WTC11 (cell line): ENCODE measurements at places on chromosomes 4 and X.

DNA sequence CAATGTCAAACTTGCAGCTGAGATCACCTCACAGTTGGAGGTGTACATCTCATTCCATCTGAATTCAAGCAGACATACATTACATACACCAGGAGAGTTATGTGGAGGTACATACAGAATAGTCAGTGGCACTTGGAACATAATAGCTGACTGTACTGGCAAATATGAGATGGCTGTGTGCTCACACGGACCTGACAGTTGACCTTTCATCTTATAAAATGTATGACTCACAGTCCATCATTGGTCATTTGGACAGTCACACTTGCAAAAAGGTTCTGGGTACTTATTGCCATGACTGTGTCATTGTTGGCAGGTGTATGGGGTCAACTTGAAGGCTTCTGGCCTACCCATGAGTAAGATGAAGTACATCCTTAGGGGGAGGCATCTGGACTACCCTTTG, 88.6 kb upstream of the WDR1 start:
- no peak for DNase-seq

- DNase-seq, result peak; percentile 14
Observed at GRCh38 chr4:104352211-104352610, 142.5 kb downstream of the CXXC4 start.

GRCh38 chr4:94834501-94834900, 76.7 kb downstream of the BMPR1B start:
- DNase-seq, result no peak

DNA sequence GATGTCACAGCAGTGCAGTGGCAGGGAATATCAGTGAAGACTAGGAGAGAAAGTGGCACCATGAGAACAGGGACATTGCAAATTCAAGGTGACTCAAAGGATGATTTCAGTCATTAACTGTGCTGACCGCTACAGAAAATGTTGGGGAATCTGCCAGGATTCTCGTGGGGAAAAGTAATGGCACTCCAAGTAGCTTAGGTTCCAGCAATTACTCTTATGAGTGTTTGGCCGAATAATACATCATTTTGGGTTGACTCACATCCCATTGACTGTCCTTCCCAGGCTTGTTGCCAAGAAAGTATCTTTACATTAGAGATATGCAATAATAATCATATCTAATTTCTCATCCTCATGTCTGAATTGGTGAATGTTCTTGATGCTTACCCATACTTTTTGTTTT, 1411.1 kb upstream of the PCDH7 start:
- no peak for DNase-seq

- DNase-seq, result no peak
Observed at GRCh38 chrX:16113978-16114565, 9.3 kb upstream of the GRPR start.

- DNase-seq, result no peak
Observed at GRCh38 chr4:25092139-25092538, 61.4 kb upstream of the LGI2 start.

DNA sequence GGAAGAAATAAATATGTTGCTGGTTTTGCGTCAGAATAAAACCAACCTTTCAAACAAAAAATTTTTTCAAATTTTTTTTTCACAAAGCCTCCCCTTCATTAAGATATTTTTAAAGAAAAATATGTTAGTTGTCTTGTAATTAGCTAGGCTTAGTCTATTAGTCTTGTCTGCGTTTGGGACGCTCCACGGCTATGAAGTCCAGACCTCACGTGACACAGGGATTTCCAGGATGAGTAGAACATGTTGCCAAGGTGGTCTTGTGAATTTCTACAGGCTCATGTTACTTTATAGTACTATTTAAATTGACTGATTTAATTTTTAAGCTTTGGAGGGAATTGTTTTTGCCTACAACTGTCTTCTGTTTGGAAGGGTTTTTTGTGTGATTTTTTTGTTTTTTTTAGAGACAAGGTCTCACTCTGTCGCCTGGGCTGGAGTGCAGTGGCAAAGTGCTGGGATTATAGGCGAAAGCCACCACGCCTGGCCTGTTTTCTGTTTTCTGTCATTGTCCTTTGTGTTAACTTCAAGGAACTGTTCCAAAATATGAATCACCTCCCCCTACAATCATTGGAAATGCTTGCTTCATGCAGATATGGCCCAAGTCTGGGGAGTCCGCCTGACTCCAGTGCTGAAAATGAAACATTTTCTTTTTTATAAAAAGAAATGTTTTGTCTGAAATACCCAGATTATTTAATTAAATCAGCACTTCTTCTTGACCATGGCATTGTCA, 26.2 kb downstream of the TMEM144 start:
- no peak for DNase-seq

- no peak for DNase-seq
Observed at GRCh38 chr4:59689149-59689548, 1511.0 kb upstream of the ADGRL3 start.

GRCh38 chrX:24243188-24243587, 70.7 kb downstream of the SUPT20HL2 start:
- DNase-seq, result no peak

DNA sequence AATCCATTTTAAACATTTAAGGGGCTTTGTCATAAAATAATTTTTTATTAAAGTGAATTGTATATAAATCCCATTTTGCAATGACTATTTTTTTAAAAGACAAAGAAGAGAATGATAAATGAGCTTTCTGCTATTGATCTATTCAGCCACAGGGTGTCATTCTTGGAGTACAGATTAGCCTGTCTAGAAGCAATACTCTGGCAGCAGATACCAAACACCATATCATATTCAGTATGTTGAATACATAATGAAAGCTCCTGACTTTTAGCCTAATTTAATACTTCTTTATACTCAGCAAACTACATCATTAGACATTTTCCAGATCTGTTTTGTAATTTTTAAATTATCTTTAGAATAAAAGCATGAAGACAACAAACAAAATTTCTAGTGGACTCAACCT, 496.3 kb downstream of the PDGFC start:
- DNase-seq, result no peak

- DNase-seq, result no peak
Observed at GRCh38 chrX:106928227-106928626, 8.0 kb downstream of the CLDN2 start.

- DNase-seq, result no peak
Observed at GRCh38 chr4:77453911-77454310, 151.7 kb upstream of the CXCL13 start.

GRCh38 chr4:93771640-93772411, 56.7 kb upstream of the ATOH1 start:
- no peak for DNase-seq

DNA sequence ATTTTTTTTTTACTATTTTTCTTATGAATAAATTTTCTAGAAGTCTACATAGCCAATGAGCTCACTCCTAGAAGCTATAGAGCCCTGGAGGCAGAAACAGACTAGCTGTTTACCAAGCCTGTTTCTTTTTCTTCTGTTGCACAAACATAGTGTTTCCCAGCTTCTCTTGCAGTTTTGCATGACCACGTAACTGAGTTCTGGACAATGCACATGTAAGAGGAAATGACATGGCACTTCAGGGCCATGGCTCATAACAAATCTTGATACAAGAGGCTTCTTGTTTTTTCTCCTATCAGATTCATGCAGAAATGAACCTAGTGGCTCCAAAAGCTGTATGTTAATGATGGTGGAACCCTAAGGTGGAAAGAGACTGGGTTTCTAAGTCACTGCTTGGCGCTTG, 127.4 kb downstream of the ZNF330 start:
- DNase-seq, result no peak

DNA sequence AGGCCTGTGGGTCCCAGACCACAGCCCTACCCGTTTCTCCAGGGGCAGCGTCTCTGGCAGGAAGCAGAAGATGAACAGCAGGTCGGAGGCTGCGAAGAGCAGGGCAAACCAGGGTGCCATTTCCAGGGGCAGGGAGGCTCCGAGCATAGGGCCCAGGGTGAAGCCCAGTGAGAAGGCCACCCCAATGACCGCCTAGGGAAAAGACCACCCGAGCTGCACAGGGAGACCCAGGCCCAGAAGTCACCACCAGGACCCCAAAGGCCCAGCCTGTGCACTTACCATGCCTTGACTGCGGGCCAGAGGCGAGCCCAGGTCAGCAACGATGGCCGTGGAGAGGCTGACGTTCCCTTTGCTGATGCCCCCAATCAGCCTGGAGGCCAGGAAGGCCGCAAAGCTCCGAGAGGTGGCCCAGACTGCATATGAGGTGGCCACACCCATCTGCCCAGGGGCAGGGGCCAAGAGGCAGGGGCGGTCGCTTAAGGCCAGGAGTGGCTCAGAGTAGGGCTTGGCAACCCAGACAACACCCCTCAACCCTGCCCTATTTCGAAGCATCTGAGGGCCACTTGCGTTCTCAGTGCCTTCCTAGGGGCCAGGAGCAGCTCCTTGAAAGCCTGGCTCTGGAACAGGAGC, 30.8 kb downstream of the NOP14 start:
- DNase-seq, result peak; percentile 8

GRCh38 chr4:2832981-2833670, 10.5 kb upstream of the ADD1 start:
- no peak for DNase-seq

- DNase-seq, result peak; percentile 56
Observed at GRCh38 chrX:12115377-12115776, 22.9 kb upstream of the FRMPD4 start.

GRCh38 chrX:3442691-3443090, 96.2 kb upstream of the MXRA5 start:
- no peak for DNase-seq

DNA sequence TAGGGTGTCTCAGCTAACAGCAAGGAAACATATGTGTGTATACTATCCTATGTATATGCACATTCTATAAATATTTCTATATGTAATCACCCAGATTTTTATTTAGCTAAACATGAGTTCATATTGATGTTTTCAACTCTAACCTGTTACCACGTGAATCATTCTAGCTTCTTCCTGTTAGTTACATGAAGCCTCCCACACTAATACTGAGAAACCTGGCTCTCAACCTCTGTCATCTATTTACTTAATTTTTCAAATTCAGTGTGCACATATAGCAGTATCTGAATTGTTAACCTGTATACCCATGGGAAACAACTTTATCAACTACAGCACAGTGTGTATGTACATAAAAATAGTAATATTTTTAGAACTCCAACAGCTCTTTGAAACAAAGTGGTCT, 57.3 kb downstream of the KLF8 start:
- DNase-seq, result no peak

DNA sequence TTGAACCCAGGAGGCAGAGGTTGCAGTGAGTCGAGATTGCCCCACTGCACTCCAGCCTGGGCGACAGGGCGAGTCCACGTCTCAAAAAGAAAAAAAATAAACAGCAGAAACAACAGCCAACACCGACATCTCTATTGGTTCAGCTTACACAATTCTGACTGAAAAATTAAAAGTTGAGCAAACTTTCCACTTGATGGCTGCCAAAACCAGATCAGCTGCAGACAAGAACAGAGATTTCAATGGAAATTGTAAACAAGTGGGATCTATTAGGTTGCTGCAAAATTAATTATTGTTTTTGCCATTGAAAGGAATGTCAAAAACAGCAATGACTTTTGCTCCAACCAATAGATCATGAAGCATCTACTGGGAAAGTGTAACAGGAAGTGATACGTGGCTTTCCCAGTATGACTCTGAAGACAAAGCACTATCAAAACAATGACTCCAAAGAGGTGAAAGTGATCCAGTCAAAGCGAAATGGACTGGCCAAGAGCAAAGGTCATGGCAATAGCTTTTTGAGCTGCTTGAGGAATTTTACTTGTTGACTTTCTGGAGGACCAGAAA, 26.3 kb downstream of the UPF3B start:
- DNase-seq, result no peak

DNA sequence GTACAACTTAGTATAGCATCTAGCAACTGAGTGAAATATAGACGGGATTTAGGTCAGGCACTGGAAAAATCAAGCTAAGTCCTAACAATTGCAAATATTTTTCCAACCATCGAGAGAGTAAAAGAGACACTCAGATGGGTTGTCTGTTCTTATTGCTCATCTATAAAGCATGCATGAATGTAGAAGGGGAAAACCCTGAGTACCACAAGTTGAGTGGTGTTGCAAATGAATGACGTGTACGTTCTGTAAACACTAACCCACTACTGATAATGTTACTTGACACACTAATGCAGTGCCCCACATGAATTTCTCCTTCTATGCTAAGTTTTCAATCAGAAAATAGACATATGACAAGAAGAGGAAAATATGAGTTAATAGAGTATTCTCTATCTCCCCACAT, 211.2 kb downstream of the COX18 start:
- DNase-seq, result no peak

DNA sequence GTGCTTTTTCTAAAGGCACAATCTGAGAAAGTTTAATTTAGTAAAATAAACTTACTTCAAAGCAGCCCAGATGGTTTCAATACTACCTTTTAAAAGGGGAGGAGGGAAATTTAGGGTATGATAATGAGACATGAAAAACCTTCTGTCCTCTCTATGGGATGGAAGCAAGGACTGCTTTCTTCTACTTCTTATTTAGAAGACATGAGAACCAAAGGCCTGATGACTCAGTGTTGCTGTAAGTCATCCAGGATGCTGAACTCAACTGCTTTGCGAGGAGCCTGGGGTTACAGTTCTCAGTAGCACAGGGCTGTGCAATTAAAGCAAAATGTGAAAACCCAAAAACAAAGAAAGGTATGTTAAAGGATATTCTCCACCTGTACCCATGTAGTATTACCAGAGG, 140.8 kb upstream of the EDNRA start:
- DNase-seq, result no peak

DNA sequence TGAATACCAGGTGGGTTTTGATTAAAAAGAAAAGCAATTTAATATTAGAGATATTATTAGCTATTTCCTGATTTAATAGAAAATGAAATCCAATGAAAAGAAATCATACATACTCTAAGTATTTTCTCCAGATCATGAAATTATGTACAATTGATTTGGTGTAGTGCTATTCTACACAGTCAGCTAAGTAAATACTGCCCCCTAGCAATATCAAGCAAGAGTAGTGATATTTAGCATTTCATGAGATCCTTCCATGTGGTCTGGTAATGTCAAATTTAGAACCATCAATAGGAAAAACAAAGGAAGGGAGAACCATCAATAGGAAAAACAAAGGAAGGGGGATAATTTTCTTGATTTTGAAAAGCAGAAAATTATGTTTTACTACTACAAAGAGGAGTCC, 114.6 kb downstream of the TBCK start:
- no peak for DNase-seq

DNA sequence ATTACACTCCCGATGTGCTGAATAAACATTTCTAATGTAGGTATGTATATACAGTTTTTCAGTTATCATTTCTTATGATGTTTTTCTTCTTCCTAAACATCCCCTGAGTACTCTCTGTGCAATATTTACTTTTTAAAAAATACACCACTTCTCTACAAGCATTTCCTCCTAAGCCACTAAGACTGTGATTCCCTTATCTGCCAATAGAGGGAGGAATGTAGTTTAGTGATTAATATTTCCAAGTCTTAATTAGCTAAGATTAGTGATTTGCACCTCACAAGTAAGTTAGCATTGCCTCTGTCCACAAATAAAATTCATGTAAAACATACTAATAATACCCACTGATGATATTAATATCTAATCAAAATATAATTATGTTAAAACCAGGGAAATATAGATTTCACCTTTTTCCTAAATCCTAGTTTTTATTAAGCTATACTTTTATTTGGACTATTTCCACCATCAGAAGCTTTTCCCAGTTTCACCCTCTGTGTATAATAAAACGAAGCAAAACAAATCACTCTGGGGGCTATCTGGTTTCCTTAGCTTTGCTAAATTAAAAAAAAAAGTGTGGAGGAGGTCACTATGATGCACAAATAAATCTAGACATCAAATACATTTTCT, 909.1 kb downstream of the FAT4 start:
- DNase-seq, result no peak

GRCh38 chr4:73895201-73896175, 26.3 kb downstream of the CXCL1 start:
- no peak for DNase-seq

- no peak for DNase-seq
Observed at GRCh38 chr4:7214359-7214758, 22.0 kb downstream of the SORCS2 start.

- no peak for DNase-seq
Observed at GRCh38 chr4:145933134-145933533, 5.5 kb downstream of the ZNF827 start.
